ENCODE measurements at places on chromosomes 16 and 17.
A peak's percentile ranks its signal among the peaks of the same experiment; 100 is the strongest.

DNA sequence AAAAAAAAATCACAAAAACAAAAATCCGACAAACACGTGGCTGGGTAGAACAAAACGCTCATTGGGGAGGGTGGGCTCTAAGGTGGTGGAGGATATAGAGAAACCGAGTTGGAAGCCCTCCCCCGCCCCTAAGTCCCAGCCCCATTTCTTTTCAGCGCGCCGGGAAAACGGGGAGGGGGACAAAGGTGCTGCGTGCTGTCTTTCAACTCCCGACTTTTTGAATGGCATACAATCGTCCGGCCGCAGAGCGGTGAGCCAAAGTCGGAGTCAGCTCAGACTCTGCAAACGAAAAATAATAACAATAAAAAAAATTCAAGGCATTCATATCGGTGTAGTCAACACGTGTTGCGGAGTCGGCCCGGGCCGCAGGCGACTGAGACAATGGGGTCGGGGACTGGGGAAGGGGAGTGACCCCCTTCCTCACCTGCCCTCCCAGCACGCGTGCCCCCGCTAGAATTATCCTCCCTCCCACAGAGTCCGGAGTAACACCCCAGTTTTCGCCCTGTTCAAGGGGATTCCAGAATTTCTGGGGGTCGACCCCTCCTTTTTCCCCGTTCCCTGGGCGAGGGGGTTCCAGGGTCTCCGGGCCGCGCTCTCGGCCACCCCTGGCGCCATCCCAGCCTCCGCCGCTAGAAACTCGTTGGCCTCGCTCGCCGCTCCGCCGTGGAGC lies 1.7 kb upstream of the IGF2BP1 start:
- no peak for DNase-seq

GRCh38 chr17:16521070-16521727 lies 29.2 kb upstream of the LRRC75A start:
- peak; percentile 87 for DNase-seq

DNA sequence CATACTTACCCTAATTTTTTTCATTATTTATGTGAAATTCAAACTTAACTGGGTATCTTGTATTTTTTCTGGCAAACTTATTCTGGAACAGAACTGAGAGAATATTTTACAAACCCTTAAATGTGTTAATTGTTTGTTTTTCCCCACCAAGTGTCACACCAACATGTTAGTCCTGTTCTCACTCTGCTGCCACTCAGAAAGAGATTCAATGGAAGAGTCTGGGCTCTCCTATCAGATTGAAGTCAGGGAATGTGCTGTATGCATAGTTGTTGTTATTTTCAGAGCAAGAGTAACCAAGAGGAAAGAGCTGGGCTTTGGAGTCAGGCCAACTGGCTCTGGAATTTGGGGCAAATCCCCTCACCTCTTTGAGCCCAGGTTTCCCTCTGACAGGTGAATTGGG lies 43.2 kb downstream of the SLC6A2 start:
- no peak for DNase-seq

GRCh38 chr17:81412490-81413093 lies 17.3 kb downstream of the BAHCC1 start:
- DNase-seq, result no peak

DNA sequence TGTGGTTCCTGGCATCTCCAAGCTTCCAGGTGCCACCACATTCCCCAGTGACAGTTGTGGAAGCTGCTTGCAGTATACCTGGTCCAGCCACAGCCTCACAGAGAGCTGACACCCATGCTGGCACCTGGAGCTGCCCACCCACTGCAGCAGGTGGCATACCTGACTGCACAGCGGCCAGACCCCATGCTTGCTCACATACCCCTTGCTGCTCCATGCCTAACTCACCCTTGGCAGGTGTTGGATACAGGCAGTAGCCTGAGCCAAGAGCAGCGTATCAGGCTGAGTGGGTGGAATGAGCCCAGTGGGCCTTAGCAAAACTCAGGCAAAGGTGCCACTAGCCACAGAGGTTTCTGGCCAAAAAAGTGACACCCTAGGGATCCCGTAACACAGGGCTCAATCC lies 232.3 kb downstream of the CEP112 start:
- DNase-seq, result no peak

DNA sequence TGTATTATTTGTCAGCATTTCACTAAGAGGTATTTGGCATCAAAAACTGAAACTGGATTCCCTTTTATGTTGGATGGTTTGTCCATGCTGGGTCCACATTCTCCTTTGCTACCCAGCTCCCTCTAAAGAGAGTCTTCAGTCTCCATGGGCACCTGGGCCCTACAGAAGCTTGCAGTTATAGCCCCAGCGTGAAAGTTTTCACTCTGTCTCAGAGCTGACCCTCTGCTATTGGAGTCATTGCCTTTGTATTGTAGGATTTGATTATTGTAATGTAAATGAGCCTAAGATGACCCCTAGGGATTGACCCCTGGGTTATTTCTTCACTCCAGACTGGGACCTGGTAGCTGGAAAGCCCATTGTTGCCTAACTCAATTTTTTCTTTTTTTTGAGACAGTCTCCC lies 1026.5 kb upstream of the EEF2KMT start:
- DNase-seq, result no peak

- no peak for DNase-seq
Measured at GRCh38 chr17:58960068-58960467, 146.6 kb downstream of the TRIM37 start.

- no peak for DNase-seq
Measured at GRCh38 chr17:27978689-27979175, 63.7 kb upstream of the NLK start.

GRCh38 chr17:82041144-82041814 lies 3.8 kb upstream of the DCXR start:
- no peak for DNase-seq

DNA sequence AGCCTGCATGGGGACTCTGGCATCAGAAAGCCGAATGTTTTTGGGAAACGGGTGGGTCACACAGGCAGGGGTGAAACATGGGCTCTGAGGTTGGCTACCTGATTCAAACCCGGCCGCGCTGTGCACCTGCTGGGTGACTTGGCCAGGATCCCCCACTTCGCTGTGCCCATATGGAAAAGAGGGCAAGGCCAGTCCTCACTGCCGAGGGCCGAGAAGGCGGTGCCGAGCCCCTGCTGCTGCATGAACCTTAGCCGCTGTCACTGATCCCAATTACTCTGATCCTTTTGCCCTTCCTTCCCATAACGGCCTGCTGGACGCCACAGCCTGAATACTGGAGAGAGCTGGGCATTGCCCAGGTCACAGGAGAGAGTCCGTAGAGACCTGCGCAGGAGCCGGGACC lies 17.7 kb downstream of the KDM8 start:
- DNase-seq, result no peak

- DNase-seq, result no peak
Measured at GRCh38 chr17:31433091-31433790, 41.8 kb downstream of the RAB11FIP4 start.

GRCh38 chr16:2095315-2095853 lies 40.3 kb downstream of the PKD1 start:
- no peak for DNase-seq

DNA sequence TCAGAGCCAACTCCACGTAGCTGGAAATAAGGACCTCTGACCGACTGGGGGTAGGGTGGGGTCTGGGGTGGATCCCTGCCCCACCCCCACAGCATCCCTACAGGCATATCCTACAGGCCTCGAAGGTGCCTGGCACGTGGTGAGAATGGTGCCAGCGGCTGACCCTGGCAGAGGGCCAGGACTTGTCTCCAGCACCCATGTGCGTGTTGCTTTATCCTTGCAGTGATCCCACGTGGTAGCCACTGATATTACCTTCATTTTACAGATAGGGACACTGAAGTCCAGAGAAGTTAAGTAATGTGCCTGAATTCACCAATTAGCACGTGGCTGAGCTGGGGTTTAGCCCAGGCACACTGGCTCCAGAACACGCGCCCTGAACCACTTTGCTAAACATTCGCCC lies 8.3 kb downstream of the ITGAD start:
- DNase-seq, result no peak

DNA sequence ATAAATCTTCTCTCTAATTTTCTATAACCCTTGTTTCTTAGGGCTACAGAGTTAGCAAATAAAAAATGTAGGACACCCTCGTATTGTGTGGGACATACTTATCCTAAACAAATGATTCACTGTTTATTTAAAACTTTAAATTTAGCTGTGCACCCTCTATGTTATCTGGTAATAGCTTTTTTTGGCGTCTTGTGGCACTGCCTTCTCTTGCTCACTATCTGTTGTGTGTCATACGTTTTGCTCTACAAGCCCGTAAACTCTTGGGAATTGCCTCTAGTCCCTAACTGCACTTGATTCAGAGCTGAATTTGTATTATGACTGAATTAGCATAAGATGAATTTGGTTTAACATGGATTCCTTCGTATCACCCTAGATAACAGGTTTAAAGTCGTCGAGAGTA lies 144.3 kb upstream of the MYOCD start:
- DNase-seq, result no peak

DNA sequence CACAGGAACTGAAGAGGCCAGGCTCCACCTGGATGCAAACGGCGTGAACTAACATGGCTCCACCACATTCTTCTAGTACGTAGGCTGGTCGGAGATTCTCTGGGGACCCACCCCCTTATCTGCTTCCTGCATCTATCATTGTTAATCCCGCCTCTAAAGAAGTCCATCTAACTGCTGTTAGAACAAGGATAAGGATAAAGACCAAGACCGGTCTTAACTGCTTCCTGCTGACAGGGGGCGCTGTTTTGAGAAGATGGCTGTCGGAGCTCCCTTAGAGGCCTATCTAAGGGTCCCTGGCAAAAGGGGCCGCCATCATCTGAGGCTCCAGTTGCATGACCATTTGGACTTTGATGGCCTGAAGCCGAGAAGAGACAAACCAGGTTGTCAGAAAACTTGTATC lies 25.8 kb upstream of the TNFSF12 start:
- peak; percentile 35 for DNase-seq

DNA sequence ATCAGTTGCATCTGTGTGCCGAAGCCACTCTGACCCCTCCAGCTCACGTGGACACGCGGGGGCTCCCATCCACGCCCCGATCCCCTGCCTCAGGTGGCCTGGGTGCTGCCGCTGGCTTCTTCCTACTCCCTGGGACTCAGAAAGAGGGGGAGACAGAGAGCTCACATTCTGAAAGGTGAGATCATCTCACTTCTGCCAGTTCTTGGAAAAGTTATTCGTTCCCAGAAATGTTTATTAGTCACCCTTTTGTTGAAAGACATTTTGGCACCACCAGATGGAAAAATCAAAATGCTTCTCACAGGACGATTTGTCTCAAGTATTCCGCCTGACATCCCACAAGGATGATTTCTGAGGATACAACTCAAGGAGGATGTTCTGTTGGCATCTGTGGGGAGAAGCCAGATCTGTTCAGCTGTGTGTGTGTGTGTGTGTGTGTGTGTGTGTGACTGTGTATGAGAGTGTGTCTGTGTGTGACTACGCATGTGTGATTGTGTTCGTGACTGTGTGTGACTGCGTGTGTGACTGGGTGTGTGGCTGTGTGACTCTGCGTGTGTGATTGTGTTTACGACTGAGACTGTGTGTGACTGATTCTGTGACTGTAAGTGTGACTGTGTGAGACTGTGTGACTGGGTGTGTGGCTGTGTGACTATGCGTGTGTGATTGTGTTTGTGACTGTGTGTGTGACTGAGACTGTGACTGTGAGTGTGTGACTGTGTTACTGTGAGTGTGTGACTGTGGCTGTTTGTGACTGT lies 207.3 kb downstream of the NTN1 start:
- no peak for DNase-seq

DNA sequence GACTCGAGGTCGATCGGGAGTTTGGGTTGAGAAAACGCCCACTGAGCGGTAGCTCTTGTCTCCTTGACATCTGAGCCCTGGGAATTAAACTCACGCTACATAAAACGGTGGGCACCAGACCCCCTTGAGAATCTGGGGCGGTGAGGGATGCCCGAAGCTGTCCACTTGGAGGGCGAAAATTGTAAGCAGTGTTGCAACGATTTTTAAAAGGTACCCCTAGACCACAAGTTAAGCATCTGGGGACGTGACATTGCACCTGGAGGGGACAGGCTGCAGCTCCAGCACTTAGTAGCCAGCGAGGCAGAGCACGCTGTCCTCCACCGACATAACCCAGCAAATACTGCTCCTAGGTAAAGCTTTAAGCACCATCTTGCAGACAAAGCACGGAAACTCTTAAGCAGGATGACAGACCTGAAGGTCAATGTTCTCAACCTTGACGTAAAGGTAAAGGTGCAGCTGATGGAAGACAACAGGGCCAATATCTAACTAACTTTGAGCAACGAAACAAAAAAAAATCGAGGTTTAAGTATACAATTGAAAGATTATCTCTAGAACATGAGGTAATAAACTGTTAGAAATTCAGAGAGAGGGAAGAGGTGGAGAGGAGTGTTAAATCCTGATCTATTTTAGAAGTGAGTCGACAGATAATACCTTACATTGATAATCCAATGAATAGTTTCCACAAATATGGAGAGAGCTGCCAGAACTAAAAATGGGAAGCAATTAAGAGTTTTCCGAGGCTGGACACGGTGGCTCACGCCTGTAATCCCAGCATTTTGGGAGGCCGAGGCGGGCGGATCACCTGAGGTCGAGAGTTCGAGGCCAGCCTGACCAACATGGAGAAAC lies 921 bp upstream of the CDR2 start:
- peak; percentile 59 for DNase-seq

DNA sequence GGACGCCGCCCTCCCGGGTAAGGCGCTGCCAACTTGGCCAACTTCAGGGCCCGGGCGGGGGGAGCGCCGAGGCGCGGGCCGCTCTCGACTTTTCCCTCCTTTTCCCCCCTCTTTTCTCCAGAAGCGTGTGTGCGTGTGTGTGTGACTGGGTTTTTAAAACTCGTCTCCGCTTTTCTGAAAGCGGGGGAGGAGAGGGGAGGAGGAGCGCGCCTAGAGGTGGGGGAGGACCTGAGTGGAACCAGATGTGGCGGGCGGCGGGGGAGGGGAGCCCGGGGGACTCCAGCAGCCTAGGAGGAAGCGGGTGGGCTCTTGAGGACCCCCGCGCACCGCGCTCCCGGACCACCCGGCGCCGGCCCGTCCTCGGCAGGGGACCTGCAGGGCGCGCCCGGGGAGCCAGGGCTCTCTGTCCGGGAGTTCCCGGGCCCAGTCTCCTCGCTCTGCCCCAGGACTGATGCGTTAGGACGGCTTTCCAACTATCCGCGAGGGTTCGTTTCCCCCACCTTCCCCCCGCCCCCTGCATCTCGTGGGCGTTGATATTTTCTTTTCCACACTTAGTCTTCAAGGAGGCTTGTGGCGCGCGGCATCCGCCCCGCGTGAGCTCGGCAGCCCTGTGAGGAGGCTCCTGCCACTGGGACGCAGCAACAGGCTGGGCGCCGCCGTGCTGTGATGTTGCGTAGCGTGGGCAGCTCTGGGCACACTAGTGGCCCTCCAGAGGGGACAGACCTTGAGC lies 599 bp downstream of the MRC2 start:
- DNase-seq, result no peak
